ENCODE measurements at places on chromosomes 4 and X. TPM values are rescaled to one million over a fixed set of nuclear protein-coding genes. Genes with fewer than 3 reads are reported as not detected.

PDHA1 gene
- 73.7 TPM for total RNA-seq

SPATA4 gene
- total RNA-seq: not detected

MXRA5 gene
- 1.6 TPM for total RNA-seq

ARX gene
- 1.0 TPM for total RNA-seq

RRAGB gene
- 5.9 TPM for total RNA-seq

TRAPPC2 gene
- total RNA-seq: 14.5 TPM

TRIM61 gene
- not detected for total RNA-seq
